Fibroblast of skin of right biceps (primary cell): ENCODE measurements at places on chromosomes 3 and 15.

- DNase-seq: peak; percentile 7
Measured at GRCh38 chr3:190716211-190716610, 146.3 kb downstream of the GMNC start.

GRCh38 chr3:10957976-10958749, 34.4 kb upstream of the SLC6A1 start:
- peak; percentile 16 for DNase-seq

DNA sequence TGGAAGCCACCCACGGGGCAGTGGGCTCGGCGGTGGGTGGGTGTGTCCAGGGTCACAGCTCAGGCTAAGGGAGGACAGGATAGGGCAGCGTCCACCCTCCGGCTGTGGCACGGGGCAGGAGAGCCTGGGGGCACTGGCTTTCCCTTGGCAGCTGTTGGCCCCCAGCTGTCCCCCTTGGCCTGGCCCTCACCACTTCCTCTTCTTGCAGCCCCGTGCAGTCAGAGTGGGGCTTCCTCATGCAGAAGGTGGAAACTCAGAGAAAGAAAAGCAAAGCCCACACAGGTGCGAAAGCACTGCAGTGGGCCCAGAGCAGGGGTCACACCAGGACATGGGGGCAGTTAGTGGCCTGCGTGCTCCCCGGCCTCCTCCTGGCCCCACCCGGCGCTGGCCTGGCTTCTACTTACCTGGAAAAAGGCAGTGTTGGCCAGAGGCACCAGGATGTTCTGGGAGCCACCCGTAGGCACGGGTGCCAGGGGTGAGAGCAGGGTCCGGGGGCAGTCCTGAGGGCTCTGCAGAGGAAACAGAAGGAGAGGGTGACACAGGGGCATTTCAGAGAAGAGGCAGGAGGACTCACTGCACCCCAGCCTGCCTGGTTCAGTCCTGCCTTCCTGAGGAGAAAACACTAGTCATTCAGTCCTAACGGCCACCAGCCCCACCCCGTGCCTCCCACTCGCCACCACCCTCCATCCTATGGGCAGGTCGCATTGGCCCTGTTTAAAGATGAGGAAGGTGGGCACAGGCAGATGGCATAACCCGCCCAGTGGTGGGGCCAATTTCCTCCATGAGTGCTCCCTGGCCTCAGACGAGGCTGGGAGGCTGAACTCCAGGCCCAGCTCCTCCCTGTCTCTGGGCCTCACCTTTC, 28.3 kb downstream of the PLXND1 start:
- DNase-seq: no peak

- DNase-seq: peak; percentile 7
Measured at GRCh38 chr15:58839485-58839884, 68.4 kb downstream of the MINDY2 start.

DNA sequence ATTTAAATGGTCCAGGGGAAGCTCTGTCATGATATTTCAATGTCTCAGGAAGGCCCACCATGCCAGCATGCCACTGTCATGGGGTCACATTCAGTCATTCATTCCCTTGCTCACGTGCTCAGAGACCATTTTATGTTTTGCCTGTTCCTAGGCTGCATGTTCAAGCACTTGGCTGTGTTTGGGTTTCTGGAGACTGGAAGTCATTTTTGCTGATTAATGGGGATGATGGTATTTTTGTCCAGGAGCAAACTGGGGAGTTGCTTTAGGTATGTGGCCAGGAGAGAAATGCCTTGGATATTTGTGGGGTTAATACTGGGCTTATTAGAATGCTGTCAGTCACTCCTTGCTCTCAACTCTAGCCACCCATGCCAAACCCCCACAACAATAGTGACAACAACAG, 303.5 kb downstream of the PTPRG start:
- DNase-seq: peak; percentile 82
